ENCODE measurements at places on chromosomes 1 and 21.

DNA sequence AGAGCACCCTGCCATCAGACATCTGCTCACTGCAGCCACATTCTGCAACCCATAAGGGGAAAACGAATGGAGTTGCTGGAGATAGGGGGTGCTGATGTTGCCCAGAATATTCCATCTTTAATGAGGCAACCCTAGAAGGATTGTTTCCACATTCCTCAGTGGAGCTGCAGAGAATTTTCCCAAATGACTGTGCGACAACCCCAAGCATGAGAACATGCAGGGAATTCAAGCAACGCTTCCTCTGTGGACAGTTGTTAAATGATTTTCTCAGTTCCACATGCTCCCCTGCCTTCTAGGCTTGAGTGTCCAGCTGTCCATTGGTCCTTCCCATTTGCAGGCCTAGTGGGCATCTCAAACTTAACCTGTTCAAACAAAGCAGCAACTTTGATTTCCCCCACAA is 20.5 kb upstream of the UBL4B start:
- DNase-seq = no peak

GRCh38 chr21:28675331-28676041 is 317.2 kb downstream of the LTN1 start:
- no peak for DNase-seq

DNA sequence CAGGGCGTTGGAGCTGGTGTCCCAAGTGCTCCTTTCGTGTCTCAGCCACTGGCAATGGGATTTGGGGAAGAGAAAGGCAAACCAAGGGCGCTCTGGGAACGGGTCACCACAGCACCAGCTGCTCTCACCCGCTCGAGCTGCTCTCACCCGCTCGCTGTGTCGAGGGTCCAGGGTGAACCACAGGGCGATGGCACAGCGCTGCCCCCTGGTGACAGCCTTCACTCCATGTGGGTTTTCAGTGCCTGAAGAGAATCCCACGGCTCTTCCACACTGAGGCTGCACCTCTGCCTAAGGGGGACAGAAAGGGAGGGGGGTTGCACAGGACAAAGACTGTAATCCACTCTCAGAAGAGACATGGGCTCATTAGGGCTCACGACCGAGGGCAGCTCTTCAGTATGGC is 7.1 kb upstream of the CLDN19 start:
- DNase-seq = peak; percentile 50

DNA sequence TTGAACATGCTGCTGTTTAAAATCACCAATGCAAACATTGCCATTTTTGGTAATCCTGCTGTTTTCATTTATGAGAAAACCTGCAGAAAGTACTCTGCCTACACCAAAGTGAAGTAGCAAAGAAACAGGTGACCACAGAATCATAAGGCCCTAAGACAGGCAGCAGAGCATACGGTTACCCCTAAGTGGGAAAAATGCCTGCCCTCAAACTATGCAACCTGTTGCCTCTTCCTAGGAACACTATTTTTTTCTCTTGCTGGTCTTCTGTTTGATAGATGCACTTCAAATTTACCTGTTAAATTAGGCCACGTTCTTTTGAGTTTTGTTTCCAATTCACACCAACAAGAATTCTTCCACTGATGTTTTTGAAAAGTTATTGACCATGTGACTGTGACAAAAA is 89.5 kb upstream of the RAB4A start:
- no peak for DNase-seq

DNA sequence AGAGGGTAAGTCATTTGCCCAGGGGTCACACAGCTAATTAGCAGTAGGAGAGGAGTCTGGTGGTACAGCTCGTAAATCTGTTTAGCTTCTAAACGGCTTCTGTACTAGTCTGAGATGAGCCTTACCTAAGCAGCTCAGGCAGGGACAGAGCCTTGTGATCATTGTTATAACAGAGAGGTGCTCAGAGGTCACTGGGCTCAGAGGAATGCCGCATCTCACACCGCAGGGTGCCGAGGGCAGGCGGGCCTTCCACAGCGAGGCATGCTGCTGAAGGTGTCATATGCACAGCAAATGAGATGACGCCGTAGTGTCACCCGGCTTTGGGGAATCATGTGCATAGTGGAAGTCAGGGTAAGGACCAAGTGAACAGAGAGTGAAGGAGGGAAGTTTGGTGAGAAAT is 305.2 kb upstream of the FMN2 start:
- no peak for DNase-seq
